Substantia nigra (tissue), 51 donors: ENCODE measurements at places on chromosomes 7 and 10.
A peak's percentile ranks its signal among the peaks of the same experiment; 100 is the strongest.

DNA sequence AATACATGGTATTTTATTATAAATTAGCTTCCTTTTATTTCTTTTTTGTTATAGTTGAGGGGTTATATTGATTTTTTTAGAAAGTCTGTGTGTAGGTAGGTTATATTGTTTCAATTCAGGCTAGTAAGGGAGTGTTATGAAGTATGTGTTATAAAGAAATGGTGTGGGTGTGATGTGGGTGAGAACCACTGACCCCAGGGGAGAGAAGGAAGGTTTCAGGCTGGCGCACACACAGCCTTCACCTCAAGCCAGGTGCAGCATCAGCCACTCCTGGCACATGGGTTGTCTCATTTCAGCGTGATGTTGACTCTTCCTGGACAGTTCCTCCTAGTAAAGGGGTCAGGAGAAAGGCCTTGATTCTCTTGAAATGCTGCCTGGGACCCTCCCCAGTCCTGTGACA lies 291.3 kb downstream of the POU6F2 start:
- DNase-seq = no peak

GRCh38 chr7:157997471-157997870 lies 590.2 kb downstream of the PTPRN2 start:
- no peak for DNase-seq

GRCh38 chr7:35723011-35723410 lies 28.1 kb upstream of the HERPUD2 start:
- DNase-seq = no peak

DNA sequence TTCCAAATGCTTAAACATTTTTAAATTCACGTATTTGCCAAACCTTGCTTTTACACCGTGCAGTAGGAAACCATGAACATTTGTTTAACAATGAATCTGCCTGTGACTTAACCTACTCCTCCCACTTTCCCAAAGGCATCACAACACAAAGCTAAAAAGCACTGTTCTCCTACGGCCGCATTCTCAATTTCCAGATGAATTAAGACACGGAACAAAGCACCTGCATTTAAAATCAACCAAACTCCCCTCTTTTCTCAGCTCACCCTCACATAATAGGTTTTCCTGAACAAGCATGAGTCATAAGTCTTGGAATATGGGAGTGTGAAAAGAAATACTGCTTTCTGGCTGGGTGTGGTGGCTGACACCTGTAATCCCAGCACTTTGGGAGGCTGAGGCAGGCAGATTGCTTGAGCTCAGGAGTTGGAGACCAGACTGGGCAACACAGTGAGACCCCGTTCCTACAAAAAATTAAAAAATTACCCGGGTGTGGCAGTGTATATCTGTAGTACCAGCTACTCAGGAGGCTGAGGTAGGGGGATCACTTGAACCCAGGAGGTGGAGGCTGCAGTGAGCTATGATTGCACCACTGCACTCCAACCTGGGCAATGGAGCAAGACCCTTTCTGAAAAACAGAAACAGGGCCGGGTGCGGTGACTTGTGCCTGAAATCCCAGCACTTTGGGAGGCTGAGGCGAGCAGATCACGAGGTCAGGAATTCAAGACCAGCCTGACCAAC lies 51.7 kb upstream of the CYTH3 start:
- DNase-seq = no peak

DNA sequence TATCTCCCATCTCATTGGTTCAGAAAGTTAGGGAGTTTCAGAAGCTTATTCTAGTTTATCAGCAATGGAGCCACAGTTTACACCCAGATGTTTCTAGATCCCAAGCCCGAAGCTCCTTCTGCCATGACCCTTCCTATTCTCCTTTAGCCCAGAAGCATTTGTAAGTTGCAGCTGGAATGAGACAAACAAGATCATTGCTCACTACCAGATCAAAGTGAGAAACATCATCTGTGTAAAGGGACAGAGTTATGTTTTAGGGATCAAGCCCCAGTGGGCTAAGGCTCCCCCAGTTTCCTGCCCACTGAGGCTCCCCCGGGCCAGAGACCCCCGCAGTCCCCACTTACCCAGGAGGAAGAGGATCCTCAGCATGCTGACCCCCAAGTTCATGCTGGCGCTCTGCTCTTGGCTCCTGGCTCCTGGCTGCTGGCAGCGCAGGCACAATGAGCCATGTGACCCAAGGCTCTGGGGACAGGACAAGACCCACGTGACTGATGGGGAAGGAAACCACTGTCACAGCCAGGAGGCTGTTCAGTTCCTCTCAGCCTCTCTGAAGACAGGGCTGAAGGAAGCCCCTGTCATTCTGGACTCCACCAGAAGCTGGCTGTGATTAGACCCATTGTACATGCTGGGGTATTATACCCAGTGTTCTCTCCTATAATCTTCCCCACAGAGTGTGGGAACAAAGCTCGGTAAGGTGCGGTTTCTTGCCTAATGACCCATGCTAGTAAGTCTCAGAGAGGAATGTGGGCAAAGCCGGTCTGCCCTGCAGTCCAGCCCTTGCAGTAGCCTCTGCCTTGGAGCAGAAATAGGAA lies at the start of gene TMEM273:
TSS of gene TMEM273 (minus strand) at position 442 of the 812 bp plus-strand sequence. CDS start at position 387, 55 bp downstream.
- peak; percentile 66 for DNase-seq

GRCh38 chr7:8201846-8202441 lies 60.0 kb downstream of the ICA1 start:
- DNase-seq = no peak

DNA sequence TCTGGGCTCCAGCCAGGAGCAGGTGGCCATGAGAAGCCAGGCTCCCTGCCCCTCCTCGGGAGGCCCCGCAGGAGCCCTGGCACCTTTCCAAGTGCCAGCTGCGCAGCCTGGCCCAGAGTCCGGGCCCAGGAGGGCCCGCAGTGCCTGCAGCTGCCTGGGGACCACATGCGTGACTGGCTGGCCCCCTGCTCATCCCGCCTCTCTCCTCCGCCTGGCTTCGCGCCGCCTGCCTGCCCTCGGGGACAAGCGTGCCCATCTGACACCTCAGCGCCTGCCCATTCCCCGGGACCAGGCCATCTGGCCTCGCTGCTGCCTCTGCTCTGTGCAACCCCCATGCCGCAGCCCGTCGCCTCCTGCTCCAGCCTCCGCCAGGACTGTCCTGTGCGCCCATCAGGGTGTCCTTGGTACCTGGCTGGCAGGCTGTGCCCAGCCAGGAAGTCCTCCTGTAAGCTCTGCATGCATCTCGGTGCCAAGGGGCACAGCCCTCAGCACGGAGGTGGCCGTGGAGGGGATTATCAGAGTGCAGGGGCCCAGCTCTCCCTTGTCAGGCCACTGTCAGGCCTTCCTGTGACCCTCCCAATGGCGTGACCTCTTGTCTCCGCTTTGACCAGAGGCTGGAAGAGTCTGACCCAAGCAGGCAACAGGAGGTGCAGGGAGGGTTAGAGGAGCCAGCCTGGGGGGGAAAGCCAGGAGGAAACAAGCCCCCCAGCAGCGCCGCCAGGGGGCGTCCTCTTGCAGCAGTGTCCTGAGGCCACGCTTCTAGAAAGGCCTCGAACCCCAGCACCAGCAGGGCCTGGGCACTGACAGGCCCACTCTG lies 50.5 kb downstream of the TMEM209 start:
- no peak for DNase-seq

DNA sequence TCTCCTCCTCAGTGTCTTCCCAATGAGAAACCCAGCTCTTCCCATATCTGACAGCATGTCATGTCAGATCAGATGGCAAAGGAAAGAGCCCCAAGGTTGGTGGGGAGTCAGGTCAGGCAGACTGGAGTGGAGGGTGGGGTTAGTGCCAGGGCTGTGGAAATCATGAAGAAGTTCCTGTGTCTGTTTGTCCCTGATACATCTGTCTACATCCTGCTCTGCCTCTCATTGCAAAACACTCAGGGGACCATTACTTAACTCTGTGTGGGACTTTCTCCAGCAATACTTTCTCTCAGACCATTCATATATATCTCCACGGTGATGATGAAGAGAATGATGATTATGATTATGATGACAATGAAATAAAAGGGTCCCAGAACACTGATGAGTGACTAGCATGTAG lies 3.3 kb downstream of the PRRT4 start:
- no peak for DNase-seq

DNA sequence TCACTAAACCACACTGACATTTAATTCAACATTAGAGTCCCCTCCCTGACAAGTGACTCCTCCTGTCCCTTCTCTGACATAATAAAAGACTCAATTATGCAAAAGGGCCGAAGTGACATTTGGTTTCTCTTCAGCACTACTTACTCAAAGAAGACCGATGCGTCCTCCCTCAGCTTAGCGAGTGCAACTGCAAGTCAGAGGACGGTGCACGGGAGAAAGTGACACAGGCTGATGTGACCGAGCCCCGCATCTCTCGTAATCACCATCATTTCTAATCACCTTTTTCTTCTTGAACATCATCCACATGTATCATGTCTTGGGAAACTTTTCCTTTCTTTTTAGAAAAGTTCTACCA lies 155.7 kb downstream of the TCERG1L start:
- DNase-seq = no peak

DNA sequence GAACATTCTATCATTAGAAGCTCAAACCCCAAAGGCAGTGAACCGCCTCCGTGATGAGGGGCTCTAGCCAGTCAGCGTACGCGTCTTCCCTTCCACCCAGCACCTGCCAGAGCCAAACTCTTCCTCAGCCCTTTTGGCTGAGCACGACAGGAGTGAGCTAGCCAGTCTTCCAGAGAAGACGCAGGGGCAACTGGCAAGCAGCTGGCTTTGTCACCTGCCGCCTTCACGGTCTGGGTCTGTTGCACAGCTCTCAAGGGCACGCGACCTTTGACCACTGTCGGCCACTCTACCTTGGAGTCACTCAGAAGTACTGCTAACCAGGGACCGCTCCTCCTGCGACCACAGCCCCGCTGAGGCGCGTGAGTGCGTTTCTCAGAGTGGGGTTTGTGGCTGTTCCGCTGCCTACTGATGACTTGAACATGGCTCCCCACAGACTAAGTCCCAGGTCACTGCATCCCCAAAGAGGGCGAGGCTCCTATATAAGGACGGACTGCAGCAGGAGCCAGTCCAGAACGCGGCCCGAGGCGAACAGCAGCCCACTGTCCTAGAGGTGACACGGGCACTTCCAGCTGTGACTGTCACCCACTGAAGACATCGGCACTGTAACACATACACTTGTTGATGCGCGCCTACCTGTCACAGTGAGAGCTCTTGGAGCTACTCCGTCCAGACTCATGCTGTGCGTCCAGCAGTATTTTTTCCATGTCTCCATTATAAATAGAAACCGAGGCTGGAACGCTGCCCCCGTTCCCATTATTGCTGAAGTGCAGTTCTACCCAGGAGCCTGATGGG lies 8.4 kb downstream of the BNIP3 start:
- DNase-seq = no peak

- no peak for DNase-seq
Observed at GRCh38 chr10:87927091-87927490, 63.7 kb downstream of the PTEN start.

DNA sequence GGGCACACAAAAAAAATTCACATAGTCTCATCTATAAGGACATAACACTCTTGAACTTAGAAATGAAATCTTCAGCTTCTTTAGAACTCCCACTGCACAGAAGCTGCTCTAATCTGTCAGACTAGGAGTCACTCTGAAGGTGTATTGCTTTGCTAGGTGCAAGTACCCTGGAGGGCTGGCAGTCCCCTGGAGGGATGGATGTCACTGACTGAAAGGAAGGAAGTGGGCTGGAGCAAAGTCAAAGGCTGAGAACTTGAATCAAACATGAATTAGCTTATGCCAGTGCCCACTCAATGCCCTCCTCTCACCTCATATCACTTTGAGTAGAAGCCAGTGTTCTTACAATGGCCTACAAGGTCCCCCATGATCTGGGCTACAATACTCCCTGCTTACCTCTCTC lies 140.3 kb upstream of the ANKRD1 start:
- DNase-seq = no peak

- no peak for DNase-seq
Observed at GRCh38 chr10:49737474-49738201, 24.5 kb downstream of the OGDHL start.

GRCh38 chr10:50574305-50574704 lies 49.5 kb downstream of the SGMS1 start:
- DNase-seq = no peak

DNA sequence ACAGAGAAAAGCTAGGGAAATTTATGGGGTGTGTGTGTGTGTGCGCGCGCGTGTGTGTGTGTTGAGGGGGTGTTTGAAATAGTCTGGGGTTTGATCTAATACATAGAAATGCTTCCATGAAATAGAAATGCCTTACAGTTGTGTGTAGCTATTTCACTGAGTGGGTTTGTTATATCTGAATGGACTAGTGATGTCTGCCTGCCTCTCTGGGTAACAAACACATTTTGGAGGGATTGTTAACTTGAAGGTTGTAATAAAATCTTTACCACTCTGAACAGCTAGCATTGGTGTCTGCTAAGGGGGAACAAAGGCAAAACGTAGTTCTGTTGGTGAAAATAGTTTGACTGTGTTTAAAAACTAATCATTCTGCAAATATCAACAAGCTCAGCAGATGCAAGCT lies 509.3 kb downstream of the LRMDA start:
- no peak for DNase-seq

DNA sequence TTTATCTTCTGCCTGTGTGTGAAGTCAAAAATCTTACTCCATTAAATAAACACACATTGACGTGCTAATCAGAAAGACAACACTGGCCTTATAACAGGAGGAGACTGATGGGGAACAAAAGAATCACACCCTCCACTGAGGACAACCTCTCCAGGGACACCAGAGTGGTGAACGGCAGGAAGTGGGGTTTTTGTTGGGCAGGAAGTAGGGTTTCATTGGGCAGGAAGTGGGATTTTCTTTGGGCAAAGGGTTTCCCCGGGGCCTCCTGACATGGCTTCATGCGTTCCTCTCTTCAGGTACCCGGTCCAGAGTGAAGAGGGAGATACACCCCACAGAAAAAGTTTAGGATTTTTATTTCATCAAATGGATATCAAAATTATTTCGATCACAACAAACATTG lies 30.6 kb downstream of the ADARB2 start:
- no peak for DNase-seq

- DNase-seq = no peak
Observed at GRCh38 chr10:34710391-34710751, 104.7 kb downstream of the PARD3 start.

- no peak for DNase-seq
Observed at GRCh38 chr7:46297515-46297914, 376.4 kb upstream of the IGFBP3 start.

- no peak for DNase-seq
Observed at GRCh38 chr10:125316436-125316835, 156.1 kb upstream of the CTBP2 start.

- DNase-seq = no peak
Observed at GRCh38 chr10:31912898-31913850, 15.5 kb downstream of the ARHGAP12 start.

GRCh38 chr10:44864051-44864450 lies 47.1 kb upstream of the TMEM72 start:
- DNase-seq = no peak

- no peak for DNase-seq
Observed at GRCh38 chr7:27155816-27156507, 513 bp downstream of the HOXA7 start.

GRCh38 chr10:90130321-90131086 lies 429.1 kb downstream of the KIF20B start:
- no peak for DNase-seq

- DNase-seq = no peak
Observed at GRCh38 chr7:52838981-52839411, 196.4 kb upstream of the POM121L12 start.
